Tibial nerve (tissue), 4 donors: ENCODE measurements at places on chromosomes 5 and 9. TPM values are rescaled to one million over a fixed set of nuclear protein-coding genes. Genes with fewer than 3 reads are reported as not detected.

DNA sequence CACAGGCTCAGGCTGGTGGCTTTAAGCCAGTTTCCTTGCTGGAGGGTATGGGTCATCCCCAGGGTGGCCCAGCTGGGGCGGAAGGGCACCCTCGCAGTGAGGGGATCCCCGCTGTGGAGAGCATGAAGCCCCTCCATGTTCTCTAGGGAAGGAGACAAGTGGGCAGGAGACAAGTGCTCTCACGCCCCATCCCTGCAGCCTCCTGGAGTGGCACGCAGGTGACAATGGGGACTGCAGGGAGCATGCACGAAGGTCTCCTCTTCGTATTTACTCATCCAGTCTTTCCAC, 83.3 kb downstream of the GTF3C4 start:
- H3K36me3 ChIP-seq, result no peaks in the 10 kb centered on the region
- peaks cover 8% of the 10 kb centered on the region for H3K4me1 ChIP-seq
- H3K27ac ChIP-seq, result no peak overlapping the region
- no peaks in the 10 kb centered on the region for H3K27me3 ChIP-seq

DNA sequence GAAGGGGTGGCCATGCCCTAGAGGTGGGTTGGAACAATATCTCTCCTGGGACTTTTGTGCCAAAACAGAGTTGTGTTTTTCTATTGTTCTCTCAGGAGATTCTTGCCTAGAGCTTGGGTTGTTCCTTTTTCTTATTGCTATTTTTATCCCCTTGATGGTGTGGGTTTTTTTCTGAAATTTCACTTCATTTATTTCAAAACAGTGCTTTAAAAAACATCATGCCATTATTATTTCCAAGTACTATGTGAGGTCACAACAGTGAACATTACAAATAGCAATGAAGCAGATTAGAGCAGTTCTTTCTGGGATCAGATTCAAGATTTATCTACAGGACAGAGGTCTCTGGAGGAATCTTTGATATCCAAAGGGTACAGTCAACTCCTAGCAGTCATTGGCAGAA, 76.6 kb downstream of the ACTBL2 start:
- no peaks in the 10 kb centered on the region for H3K36me3 ChIP-seq
- H3K4me1 ChIP-seq, result peaks cover 28% of the 10 kb centered on the region
- no peaks in the 10 kb centered on the region for H3K27me3 ChIP-seq
- no peak overlapping the region for H3K27ac ChIP-seq

Gene DNAI1
- 0.66 TPM for total RNA-seq

Gene SPRY4
- total RNA-seq, result 30.9 TPM

Gene FST
- total RNA-seq, result 1.8 TPM

- no peaks in the 10 kb centered on the region for H3K27me3 ChIP-seq
- DNase-seq, result no peak
- H3K27ac ChIP-seq, result peak overlapping the region; percentile 72
- H3K36me3 ChIP-seq, result no peaks in the 10 kb centered on the region
Measured at GRCh38 chr9:94981723-94982090, 255.2 kb downstream of the AOPEP start.

GRCh38 chr5:154244476-154244875, 53.9 kb downstream of the GALNT10 start:
- no peaks in the 10 kb centered on the region for H3K27me3 ChIP-seq
- no peak overlapping the region for H3K27ac ChIP-seq
- no peaks in the 10 kb centered on the region for H3K4me1 ChIP-seq
- DNase-seq, result no peak
- no peak overlapping the region for H3K4me3 ChIP-seq

- H3K4me3 ChIP-seq, result no peak overlapping the region
- DNase-seq, result peak; percentile 58
- H3K36me3 ChIP-seq, result no peaks in the 10 kb centered on the region
- H3K27ac ChIP-seq, result peak overlapping the region; percentile 13
- no peaks in the 10 kb centered on the region for H3K27me3 ChIP-seq
Measured at GRCh38 chr5:10695055-10695649, 65.9 kb downstream of the DAP start.

DNA sequence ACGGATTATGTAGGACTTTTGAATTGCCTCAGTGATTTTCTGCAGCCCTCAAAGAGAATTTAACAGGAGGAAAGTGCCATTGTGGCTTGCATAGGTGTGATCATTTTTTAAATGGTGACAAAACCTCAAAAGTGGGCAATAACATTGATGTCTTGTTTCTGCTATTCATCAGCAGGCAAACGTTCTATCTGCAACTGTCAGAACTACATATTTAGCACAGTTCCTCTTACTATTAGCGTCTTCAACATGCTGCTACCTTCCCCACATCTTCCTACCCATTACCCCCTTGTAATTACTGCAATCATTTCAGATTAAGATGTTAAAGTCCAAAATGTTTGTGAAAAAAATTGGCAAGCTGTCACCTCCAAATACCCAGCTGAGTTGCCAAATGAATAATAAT, 254.6 kb downstream of the SMARCA2 start:
- no peak overlapping the region for H3K4me3 ChIP-seq
- no peaks in the 10 kb centered on the region for H3K27me3 ChIP-seq
- no peak overlapping the region for H3K27ac ChIP-seq
- no peaks in the 10 kb centered on the region for H3K4me1 ChIP-seq
- no peaks in the 10 kb centered on the region for H3K36me3 ChIP-seq

Gene SPATA31A1
- not detected for total RNA-seq

DNA sequence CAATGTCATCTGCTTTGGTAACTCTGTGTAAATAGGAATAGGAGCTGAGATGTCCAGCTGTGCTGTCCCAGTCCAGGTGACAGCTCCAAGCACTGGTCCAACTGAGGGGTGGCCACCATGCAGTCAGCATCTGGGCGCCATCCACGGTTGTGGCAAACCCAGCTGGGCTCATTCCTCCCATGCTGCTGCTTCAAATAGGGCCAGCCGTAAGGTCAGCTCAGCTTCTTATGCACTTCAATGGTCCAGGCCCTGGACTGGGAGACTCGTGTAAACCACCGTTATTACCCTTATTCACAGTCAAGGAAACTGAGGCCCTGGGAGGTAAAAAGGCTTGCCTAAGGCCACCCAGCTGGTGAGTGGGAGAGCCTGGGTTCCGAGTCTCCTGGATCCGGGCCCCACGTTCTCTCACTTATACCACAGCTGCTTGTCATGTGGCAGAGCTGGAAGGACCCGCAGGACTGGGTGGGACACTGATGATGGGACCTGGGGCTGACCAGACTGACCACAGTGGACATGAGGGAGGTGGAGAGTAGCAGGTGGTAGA, 38.7 kb upstream of the ANGPTL2 start:
- no peaks in the 10 kb centered on the region for H3K36me3 ChIP-seq
- H3K27ac ChIP-seq, result peak overlapping the region; percentile 72
- H3K27me3 ChIP-seq, result no peaks in the 10 kb centered on the region
- no peaks in the 10 kb centered on the region for H3K4me1 ChIP-seq

Gene SLC34A3
- not detected for total RNA-seq

- H3K27me3 ChIP-seq, result no peaks in the 10 kb centered on the region
- no peak overlapping the region for H3K27ac ChIP-seq
- H3K4me1 ChIP-seq, result peaks cover 19% of the 10 kb centered on the region
- no peak for DNase-seq
Measured at GRCh38 chr5:149796836-149797235, 66.7 kb downstream of the PPARGC1B start.

- peak; percentile 93 for DNase-seq
- H3K27ac ChIP-seq, result no peak overlapping the region
- no peak overlapping the region for H3K4me3 ChIP-seq
- H3K4me1 ChIP-seq, result no peaks in the 10 kb centered on the region
Measured at GRCh38 chr5:82641331-82642003, 363.3 kb upstream of the RPS23 start.

Gene MARVELD2
- 1.3 TPM for total RNA-seq

GRCh38 chr5:135013947-135014570, 20.0 kb downstream of the PITX1 start:
- no peak for DNase-seq
- H3K27ac ChIP-seq, result no peak overlapping the region
- no peaks in the 10 kb centered on the region for H3K27me3 ChIP-seq
- no peaks in the 10 kb centered on the region for H3K4me1 ChIP-seq
- no peak overlapping the region for H3K4me3 ChIP-seq

DNA sequence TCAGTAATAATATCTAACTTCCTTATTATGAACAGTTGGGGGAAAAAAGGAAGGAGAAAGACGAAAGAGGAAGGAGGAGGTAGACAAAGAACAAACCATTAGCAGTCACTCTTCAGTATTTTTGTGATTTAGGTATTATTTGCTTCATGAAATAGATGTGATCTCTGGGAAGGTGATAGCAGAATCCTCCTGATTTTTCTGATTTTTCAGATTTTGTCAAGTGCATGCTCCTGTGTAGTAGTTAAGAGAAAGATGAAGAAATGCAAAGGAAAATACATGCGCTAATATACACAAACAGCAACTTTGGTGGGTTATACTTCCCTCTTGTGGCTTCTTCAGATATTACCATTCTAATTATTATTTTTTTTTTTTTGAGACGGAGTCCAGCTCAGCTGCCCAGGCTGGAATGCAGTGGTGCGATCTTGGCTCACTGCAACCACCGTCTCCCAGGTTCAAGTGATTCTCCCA, 31.6 kb downstream of the LMNB1 start:
- no peaks in the 10 kb centered on the region for H3K27me3 ChIP-seq
- H3K4me3 ChIP-seq, result no peak overlapping the region
- no peak overlapping the region for H3K27ac ChIP-seq
- no peak for DNase-seq
